Left colon (tissue), 2 donors: ENCODE measurements at places on chromosomes 3 and 15. TPM values are rescaled to one million over a fixed set of nuclear protein-coding genes. Genes with fewer than 3 reads are reported as not detected.

Gene DAZL
- not detected for total RNA-seq

Gene SEMA3G
- total RNA-seq: 5.1 TPM

Gene EPHB3
- 29.2 TPM for total RNA-seq

Gene FANCI
- 17.3 TPM for total RNA-seq

Gene PLSCR5
- not detected for total RNA-seq

Gene GOLGA6A
- total RNA-seq: not detected

Gene SNUPN
- 14.9 TPM for total RNA-seq

Gene GRK7
- not detected for total RNA-seq

Gene EIF2A
- 56.7 TPM for total RNA-seq
